SK-MEL-5 (cell line): ENCODE measurements at places on chromosomes 2 and 18.

GRCh38 chr2:85772841-85773491, 19.2 kb downstream of the ATOH8 start:
- no peak for DNase-seq

DNA sequence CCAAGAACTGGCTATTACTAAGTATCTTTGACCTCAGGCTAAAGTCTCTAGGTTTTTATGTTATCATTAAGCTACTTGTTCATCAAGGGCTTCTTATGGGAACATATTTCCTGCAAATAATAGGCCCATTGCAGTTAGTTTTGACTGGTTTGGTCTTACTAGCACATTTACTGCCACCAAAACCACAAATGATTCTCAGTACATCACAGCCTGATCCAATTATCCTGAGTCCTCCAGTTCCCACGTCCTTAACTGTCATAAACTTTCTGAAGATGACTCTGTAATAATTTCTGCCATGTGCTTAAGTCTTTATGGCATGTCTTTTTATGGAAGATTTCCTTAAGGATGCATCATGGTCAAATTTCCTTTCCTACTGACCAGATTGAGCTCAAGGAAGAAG, 123.3 kb upstream of the TANK start:
- no peak for DNase-seq

- DNase-seq: no peak
Measured at GRCh38 chr18:13120983-13121441, 97.5 kb upstream of the LDLRAD4 start.

- peak; percentile 28 for DNase-seq
Measured at GRCh38 chr2:64922482-64923384, 66.5 kb upstream of the SLC1A4 start.

DNA sequence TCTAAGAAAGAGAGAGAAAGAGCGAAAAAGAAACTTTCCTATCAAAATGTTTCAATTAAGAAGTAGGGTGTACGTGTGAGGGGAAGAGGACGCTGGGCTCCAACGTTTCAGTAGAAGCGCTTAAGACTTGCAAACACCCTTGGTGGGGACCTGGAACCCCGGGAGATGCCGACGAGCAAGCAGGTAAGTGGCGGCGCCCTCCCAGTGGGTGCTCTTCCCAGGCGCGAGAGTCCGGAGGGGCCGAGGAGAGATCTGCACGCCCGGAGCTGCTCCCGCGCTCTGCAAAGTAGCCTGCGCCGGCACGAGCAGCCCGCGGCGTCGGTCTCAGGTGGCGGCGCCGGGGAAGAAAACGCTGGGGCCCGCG, 678 bp upstream of the OTX1 start:
- no peak for DNase-seq

DNA sequence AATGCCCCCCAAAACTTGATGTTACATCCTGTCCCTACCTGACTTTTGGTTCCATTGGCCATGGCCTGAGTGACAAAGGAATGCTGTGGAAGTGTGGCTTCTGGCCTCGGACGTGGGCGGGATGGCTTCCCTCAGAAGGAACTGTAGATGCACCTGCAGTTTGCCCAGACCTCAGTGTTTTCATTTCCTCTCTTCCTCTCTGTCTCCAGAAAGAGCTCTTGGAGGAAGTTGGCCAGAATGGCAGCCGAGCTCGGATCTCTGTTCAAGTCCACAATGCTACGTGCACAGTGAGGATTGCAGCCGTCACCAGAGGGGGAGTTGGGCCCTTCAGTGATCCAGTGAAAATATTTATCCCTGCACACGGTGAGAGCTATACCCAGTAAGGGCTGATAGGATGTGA, 61.0 kb upstream of the TMEM87B start:
- no peak for DNase-seq

DNA sequence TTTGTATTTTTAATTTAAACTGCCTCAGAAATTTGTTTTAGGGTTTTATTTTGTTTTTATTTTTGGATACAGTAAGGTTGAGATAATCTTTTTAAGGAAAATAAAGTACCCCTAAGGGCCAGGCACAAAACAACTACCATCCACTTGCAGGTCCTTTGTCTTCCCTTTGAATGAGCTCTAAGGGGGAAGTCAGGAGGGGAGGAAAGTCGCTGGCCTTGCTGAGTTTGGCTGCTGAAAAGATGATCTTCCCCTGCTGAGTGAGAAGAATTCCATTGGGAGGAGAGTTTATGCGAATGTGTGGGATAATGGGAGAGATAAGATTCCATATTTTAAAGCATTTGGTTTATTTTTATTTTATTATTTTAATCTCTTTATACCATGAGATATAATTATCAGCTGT, 100.7 kb downstream of the ARHGAP15 start:
- DNase-seq: no peak

- DNase-seq: no peak
Measured at GRCh38 chr2:98461498-98462049, 16.9 kb downstream of the INPP4A start.

- no peak for DNase-seq
Measured at GRCh38 chr2:111168528-111169239, 48.0 kb downstream of the BCL2L11 start.

DNA sequence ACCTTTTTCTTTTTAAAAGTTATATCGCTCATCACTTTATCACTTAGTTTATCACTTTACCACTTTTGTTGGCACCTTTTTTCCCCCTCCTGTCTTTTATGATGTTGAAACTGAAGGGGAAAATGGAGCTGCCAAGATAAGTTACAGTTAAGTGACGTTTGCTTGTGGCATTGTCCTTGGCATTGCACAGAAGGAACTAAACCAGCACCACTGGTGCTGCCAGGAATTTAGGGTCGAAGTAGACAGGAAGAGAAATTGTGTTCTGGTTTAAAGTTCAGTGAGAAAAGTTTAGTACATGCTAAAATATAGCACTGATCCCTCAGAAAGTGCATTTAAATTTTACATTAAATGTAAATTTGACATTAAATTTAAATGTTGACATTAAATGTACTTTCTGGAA, 49.9 kb downstream of the MYO1B start:
- DNase-seq: no peak

GRCh38 chr18:73535189-73535588, 612.4 kb downstream of the FBXO15 start:
- no peak for DNase-seq

GRCh38 chr18:13096232-13096631, 105.1 kb downstream of the CEP192 start:
- no peak for DNase-seq

- DNase-seq: no peak
Measured at GRCh38 chr2:225431105-225431863, 31.8 kb downstream of the NYAP2 start.

DNA sequence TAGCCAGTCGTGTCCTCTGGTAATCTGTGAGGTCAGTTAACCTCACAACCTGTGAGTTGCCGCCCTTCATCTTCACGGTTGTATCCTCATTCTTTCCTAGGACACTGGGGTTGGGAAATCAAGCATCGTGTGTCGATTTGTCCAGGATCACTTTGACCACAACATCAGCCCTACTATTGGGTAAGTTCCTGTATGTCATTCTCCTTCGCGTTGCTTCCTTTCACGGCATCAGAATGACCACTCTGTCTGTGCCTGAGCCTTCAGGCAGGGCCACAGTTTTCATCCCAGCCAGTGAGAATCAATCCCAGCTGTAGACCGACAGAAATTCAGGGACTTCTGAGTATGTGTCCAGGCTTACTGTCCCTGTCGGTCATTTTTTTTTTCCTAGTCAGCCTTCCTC, 67.1 kb downstream of the RAB31 start:
- DNase-seq: no peak

- no peak for DNase-seq
Measured at GRCh38 chr2:22253171-22253570, 1129.4 kb downstream of the TDRD15 start.

DNA sequence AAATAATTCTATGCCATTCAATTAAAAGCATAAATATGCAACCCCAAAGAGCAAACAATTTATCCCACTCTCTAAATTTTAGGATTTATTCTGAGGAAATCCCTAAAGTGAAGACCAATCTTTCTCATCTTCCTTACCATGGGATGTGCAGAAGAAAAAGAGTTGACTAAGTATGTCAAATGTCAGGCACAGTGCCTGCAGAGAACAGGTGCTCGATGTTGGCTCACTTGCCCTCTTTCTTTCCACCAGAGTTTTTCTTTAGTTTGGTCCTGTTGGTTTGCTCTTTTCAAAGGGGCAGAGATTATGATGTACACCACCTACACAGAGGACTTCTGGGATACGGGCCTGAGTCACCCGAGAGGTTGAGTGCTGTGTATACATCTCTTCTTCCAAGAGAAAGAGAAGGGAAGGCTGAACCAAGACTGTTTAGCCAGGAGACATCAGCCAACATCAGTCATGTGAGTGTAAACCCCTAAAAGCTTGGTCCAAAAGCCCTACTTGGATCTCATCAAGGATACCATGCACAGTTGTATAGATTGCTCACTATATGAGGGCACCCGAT, 51.7 kb downstream of the SUMO1 start:
- DNase-seq: no peak

DNA sequence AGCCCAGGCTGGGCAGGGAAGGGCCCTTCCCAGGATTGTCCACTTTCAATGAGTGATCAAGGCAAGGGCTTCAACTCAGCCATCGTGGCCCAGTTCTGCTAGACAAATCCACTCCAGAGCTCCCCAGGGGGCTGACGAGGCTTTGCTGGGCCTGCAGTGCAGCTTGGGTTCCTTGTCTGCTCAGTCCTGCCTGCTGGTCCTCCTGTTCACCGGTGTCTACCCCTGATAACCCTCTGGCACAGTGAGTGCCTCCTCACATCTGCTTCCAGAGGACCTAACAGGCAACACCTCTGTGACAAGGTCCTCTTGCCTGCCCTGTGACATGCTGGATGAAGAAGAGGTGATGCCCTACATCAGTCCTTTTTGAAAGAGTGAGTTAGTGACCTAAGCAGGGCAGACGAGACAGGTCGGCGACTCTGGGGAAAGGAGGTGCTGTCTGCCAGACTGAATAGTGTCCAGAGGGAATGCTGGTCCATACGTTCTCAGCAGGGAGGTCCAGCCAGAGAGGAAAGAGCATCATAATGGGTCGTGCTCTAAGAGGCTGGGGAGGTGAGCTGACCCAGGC, 20.9 kb upstream of the KCNF1 start:
- no peak for DNase-seq

GRCh38 chr2:166625670-166626069, 131.6 kb upstream of the SCN7A start:
- DNase-seq: no peak

- no peak for DNase-seq
Measured at GRCh38 chr2:154836632-154837031, 138.1 kb downstream of the KCNJ3 start.

- no peak for DNase-seq
Measured at GRCh38 chr18:73199151-73199550, 331.4 kb upstream of the NETO1 start.

DNA sequence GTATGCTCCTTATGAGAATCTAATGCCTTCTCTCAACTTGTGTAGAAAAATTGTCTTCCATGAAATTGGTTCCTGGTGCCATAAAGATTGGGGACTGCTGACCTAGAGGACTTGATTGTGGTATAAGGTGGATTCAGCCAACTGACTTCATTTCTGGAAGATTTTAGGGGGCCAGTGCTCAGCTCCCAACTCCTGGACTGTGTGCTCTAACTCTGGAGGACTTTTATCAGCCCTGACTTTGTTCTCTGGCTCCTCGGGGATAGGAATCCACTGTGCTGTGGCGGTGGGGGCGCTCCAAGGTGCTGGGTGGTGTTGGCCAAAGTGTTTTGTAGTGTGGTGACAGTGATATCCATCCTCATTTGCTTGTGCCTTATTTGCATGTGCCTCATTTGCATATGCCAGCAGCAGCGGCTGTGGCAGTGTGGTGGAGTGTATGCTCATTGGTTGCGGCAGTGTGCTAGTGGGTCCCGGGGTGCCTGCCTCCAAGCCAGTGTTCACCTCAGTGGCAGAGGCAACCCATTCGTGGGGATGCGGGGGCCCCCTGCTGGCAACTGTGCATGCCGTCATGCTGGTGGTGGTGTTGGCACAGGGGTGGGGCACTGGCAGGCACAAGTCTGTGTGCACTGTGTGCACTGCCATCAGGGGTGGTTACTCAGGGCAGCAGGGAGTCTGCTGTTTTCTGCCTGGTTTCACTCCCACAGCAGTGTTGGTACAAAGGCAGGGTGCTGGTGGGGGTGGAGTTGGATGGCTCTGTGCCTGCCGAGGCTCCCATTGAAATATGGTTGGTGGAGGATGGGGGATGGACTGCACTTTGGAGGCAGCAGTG, 19.6 kb downstream of the EHBP1 start:
- peak; percentile 83 for DNase-seq

- peak; percentile 15 for DNase-seq
Measured at GRCh38 chr2:151973901-151974199, 125.0 kb downstream of the CACNB4 start.

DNA sequence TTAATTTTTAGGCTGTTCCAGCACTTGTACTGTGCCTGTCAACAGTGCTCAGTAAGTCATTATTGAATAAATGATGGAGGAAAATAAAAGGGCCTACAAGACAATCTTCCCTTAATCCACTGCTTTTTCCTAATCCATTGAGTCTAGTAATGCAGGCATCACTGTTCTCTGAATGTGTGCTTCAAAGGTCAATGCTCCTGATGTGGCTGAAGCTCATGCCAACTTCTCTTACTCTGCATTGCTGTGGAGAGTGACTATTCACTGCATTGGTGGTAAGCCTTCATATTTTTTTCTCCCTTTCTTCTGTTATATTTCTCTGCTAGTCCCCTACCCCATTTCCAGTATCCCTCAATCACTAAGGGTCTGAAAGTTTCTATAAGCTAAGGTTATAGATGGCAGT, 31.9 kb upstream of the MYO1B start:
- DNase-seq: no peak

GRCh38 chr2:84757648-84758047, 123.2 kb downstream of the TRABD2A start:
- DNase-seq: no peak

DNA sequence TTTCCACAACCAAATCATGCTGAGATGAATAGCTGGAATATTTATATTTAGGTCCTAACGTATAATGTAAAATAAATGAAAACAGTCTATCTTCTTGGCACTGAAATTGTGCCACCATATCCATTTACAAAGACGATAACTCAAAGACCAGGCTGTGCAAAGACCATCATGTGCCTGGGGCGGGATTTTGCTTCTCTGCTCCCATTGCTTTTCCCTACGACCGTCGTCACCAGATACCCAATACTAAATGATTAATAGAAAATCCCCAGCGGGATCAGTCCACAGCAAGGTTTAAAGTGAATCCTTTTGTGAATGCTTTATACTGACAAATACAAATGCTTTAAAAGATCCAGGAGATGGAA, 194.3 kb upstream of the ARL4C start:
- DNase-seq: no peak

DNA sequence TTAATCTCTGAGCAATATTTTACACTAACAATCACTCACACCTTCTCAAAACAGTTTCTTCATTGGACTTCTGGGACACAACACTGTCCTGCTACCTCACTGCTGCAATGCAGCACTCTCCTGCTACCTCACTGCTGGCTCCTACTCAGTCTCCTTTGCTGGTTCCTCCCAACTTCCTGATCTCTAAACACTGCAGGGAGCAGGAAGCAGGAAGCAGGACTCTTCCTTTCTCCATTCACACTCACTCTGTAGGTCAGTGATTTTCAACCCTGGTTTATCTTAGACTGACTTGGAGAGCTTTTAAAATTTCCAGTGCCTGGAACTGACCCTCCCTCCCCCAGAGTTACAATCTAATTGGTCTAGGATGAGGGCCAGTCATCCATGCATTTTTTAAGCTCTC, 243.4 kb upstream of the RBBP8 start:
- no peak for DNase-seq
